ENCODE measurements at places on chromosomes 2 and 18.

DNA sequence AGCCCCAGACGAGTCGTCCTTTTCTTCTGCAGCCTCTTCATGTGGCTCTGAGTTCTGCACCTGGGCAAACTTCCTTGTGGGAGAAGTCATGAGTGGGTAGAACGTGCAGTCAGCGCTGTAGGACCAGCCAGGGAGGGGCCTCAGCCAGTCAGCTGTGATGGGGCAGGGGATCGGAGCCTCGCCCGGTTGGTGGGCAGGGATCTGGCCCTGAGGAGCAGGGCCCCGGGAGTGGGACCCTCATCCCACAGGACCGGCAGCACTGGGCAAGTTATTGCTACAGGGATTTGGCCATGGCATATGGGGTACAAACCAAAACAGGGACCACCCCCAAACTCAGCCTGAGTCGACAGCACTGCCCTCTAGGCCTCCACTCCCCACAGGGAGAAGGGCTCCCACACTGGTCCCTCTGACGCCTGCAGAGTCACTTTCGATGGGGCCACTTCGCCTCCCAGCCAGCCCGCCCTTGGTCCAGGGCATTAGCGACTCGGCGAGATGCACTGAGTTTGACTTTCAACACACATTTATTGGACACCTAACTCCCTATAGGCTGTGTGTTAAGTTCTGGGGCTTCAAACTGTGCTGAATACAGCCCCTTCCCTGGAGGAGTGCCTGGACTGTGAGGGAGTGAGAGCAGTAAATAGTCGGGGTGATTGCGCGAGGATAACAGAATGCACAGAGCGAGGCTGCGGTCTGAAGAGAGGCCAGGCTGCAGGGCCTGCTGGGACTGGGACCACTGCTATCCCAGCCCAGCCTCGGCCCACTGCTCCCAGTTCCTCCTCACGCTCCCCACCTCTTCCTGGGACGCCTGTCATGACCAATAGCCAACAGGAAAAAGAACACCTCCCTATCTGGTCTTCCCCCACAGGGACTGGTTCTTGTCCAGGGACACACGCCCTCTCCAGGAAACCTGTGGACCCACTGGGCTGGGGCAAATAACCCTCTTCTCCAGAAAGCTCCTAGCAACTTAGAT is 55.9 kb downstream of the SDC1 start:
- no peak for DNase-seq

- DNase-seq: no peak
Measured at GRCh38 chr2:202065876-202066275, 7.2 kb upstream of the KIAA2012 start.

GRCh38 chr2:239991689-239992314 is 33.3 kb downstream of the NDUFA10 start:
- DNase-seq: no peak

DNA sequence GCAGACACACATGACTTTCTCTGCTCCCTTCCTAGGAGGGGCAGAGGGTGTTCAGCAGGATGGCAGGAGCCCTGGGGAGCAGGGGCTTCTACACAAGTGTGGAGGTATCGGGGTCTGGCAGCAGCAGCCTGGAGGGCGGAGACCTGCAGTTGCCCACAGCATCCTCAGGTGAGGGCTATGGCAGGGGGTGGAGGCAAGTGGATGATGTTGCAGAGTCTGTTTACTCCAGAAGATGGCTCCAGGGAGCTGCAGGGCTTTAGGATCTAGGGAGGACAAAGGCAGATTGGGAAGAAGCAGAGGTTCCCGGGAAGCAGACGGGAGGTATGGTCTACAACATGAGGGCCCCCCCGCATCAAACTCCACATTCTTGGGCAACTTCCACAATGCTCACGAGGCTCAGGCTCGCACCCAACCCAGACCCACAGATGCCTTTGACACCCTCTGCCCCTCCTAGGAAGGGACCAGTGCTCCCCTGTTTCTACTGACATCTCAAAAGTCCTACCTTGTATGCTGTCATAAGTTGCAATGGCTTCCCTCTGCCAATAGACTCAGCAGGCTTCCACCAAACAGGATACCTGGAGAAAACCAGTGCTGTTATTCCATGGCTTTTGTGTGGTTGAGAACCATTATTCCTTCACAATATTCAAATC is 12.0 kb upstream of the ATP6V1C2 start:
- no peak for DNase-seq

GRCh38 chr2:53994818-53995808 is 24.3 kb upstream of the PSME4 start:
- DNase-seq: no peak

GRCh38 chr2:28588292-28588670 is 92.4 kb downstream of the PLB1 start:
- DNase-seq: no peak

- no peak for DNase-seq
Measured at GRCh38 chr2:44200011-44200410, 31.3 kb downstream of the PPM1B start.

GRCh38 chr2:104595576-104595975 is 258.3 kb upstream of the POU3F3 start:
- DNase-seq: no peak

DNA sequence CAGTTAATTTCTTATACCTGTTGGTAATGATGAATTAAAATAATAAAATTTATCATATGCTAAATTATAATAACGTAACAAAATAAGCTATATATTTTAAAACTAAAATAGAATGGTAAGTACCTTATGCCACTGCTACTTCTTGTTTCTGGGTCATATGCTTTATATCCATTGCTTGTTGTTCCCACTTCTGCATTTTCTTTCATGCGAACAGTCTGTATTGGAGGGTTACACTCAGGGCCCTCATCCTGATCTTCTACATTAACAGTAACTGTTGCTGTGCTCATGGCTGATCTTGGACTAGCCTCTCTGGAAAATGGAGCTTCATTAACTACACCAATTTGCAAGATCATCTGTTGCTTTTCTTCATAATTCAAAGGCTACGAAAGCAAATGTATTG is 22.2 kb downstream of the DSC2 start:
- no peak for DNase-seq

Data from stimulated activated CD8-positive, alpha-beta memory T cell treated with anti-CD3 and anti-CD28 coated beads, Interleukin-15, amount 100 ng/mL, for 24 hours (primary cell).